RWPE1 (cell line): ENCODE measurements at places on chromosomes 11 and 22.
A peak's percentile ranks its signal among the peaks of the same experiment; 100 is the strongest.

DNA sequence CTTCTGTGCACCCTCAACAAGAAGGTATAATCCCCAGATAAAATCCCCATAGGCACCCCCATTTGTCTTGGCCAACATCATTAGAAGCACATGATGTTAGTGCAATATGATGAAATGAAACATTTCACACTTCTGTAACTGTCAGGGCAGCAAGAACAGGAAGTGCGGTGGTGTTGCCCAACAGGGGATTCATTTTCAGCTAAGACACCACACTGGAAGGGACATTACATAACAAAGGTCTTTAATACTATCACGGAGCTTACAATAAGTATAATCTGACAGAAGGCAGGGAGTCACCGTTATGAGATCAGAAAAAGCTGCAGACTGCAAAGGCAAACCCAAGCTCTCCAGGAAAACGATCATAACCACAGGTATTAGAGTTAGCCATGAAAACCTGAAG lies 2.0 kb downstream of the OR52W1 start:
- no peak for DNase-seq

- DNase-seq, result no peak
Measured at GRCh38 chr11:13289081-13289480, 11.5 kb downstream of the BMAL1 start.

- no peak for DNase-seq
Measured at GRCh38 chr11:94245121-94245520, 59.3 kb upstream of the IZUMO1R start.

- no peak for DNase-seq
Measured at GRCh38 chr11:60857378-60858232, 1.9 kb upstream of the PTGDR2 start.

- DNase-seq, result no peak
Measured at GRCh38 chr22:49906799-49907290, 11.4 kb downstream of the ALG12 start.

- no peak for DNase-seq
Measured at GRCh38 chr11:114318361-114318760, 22.2 kb downstream of the NNMT start.

DNA sequence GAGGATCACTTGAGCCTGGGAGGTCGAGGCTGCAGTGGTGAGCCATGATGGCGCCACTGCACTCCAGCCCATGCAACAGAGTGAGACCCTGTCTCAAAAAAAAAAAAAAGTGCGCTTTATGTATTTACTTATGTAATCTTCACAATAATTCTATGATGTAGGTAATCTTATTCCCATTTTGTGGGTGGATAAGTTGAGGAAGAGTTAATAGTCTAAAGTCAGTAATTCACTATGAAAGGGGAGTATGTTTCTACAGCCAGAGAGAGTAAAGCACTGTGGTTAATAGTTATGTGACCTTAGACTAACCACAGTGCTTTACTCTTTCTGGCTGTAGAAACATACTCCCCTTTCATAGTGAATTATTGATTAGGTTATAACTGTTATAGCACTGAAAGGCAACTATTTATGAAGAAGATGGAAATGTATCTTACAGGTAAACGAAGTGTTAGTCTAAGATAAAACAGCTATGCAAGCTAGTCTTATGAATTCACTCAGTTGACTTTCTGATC lies 11.9 kb downstream of the CTR9 start:
- DNase-seq, result no peak

GRCh38 chr11:13304655-13305335 lies 27.2 kb downstream of the BMAL1 start:
- no peak for DNase-seq

- DNase-seq, result no peak
Measured at GRCh38 chr11:113992459-113993110, 17.7 kb downstream of the HTR3A start.

DNA sequence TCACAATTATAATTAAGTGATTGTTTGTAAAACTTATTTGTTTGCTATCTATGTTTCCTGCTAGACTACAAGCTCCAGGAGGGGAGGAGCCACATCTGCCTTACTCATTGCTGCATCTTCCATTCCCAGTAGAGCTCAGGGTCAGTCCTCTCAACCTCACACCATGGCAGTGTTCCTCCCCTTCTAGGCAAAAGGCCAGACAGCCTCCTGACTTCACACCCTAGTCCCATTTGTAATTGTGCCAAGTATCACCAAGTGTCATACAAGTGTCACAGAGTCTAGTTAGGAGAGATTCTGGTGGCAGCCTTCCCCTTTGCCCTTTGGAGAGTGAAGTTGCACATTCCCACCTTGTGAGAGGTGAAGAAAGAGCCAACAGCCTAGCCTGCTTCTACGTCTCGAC lies 490.4 kb downstream of the INSC start:
- no peak for DNase-seq

- DNase-seq, result no peak
Measured at GRCh38 chr11:125110506-125110905, 920 bp downstream of the TMEM218 start.

- DNase-seq, result no peak
Measured at GRCh38 chr22:23192133-23192532, 11.8 kb downstream of the BCR start.

DNA sequence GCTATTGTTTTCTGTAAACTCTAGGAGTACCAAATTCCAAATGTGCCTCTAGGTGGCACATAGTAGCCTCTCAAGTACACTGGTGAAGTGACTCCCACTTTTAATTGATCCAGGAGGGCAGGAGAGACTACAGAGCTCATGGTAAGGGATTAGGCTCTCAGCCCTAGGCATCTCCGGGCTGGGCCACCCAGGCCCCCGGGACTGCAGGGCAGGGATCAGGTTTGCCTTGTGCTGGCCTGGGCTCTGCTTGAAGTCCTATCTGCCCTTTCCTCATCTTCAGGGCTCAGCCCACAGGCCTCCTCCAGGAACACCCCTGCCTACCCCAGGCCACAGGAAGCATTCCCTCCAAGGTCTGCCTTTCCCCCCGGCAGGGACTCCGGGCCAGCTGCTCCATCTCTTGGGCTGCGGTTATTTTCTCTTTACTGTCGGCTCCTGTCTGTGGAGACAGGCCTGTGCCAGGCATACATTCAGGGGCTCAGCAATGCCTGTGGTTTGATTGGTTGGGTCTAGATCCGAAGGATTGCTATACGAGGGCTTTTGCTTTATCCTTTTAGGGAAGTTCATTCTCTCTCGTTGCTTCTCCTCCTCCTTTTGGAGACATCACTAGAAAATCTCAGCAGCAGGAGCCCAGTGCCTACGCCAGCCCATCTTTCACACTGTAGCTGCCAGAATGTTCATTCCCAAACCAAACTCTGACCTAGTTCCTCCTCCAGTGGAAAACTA lies 32.8 kb downstream of the PARVA start:
- DNase-seq, result no peak

DNA sequence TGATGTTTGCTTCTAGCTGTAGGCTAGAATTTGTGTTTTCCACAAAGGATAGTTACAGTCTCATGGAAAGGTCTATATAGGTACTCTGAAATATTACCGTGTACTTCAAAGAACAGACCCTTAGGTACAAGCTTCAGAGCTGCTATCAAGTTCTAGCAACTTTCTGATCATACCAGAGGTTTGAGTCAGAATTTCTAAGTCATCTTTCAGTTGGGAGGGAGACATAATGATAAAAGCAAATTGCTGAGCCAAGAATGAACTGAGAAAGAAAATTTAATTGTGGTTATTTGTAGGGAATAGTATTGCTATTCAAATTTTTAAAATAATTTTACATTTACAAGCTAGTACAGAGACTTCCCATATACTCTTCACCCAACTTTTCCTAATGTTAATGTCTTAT lies 19.9 kb upstream of the ME3 start:
- DNase-seq, result peak; percentile 42

DNA sequence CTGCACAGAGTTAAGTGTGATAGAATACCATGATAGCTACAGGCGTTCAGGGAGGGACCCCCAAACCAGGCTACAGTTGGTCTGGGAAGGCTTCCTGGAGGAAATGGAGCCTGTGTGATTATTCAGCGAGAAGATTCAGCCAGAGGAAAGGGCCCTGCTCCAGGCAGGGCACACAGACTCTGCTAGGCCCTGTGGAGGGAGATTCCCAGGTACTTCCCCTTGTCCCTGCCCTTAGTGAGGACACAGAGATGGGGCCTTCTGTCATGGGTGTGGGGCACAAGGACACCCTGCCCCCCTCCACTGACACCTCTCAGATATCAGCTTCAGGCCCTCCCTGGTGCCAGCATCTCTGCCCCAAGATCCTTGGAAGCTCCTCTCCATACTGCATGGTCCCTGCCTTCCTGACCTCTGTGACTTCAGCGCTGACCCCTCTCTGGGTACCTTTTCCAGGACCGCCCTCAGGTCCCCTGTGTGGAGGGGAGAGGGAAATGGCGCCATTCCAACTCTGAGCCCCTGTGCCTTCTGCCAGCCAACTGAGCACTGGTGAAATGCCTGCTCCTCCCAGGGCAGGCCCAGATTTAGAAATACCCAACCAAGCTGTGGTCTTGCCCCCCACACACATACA lies 12.6 kb upstream of the POU2F3 start:
- no peak for DNase-seq

DNA sequence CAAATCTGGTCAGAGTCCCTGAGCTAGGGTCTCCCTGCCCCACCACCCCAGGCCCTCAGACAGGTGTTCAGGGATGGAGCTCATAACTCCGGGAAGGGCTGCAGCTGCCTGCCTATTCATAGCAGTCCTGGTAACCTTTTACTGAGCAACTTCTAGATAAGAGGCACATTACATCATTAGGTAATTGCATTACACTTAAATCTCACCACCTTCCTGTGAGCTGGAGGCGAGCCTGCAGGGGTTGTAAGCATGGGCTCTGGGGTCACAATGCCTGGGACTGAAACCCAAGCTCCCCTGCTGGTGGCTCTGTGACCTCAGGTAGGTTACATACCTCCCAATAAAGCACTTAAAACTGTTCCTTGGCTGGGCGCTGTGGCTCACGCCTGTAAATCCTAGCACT lies 22.5 kb downstream of the TP53I11 start:
- no peak for DNase-seq

DNA sequence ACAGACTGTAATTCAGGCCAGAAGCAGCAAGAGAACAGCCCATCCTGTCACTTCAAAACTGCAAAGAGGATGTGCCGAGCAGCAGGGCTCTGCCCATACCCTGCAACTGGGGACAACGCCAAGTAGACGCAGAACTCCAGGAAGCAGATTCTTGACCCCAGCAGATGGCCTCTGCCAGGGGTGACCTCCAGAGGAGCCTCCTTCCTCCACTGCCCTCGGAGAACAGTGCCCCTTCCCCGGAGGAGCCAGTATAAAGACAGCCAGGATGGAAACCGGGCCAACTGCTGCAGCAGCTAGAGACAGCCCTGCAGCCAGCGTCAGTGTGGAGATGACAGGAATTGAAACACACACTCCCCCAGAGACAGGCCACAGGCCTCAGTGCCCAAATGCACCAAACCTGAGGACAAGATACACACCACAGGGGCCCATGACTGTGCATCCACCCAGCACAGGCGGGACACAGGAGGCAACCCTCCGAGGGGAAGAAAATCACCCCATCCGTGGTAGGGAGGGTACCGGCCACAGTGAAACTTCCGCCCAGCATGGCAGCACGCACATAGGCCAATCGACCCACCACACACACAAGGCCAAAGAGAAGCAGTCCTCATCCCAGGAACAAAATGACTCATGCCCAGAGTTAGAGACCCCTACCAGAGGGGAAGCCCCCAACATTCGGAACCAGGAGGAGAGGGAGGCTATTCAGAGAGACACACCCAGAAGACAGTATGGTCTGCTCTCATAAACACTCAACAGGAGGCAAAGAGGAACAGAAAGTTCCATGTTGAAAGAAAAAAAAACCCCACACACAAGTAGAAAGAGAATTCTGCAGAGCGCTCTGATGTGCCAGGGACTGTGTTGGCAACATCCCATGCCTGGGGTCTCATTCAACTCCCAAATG lies 5.6 kb downstream of the AHNAK start:
- no peak for DNase-seq
